NCI-H1417 treated with DMSO at 0.1 percent for 48 hours (cell line): ENCODE measurements at places on chromosomes 7 and 10.

DNA sequence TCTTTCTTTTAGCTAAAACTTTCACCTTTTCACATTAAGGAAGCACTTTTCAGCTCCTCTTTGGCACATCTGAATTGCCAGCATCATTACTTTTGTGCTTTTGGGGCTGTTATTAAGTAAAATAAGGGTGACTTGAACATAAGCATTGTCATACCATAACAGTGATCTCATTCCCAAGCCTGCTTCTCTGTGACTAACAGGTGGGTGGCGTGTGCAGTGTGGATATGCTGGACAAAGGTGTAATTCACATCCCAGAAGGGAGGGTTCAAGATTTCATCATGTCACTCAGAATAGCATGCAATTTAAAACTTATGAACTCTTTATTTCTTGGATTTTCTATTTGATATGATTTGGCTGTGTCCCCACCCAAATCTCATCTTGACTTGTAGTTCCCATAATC is 517.4 kb upstream of the MKI67 start:
- DNase-seq: no peak

DNA sequence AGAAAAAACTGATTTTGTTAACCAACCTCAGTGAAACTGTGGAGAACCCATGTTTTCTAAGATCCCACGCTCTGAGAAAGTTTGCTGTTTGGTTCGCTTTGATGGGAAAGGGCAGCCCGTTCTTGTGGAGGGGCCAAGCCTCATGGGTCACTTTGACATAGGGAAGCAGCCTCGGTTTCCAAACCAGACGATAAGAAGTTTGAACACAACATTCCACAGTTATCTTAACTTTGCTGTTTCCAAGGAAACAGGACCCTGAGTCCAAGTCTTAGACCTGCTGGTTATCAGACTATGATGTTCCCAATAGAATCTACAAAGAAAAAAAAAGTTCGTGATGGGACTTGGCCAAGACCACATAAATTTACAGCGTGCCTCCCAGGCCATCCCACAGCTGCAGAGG is 182.3 kb downstream of the NRP1 start:
- no peak for DNase-seq

DNA sequence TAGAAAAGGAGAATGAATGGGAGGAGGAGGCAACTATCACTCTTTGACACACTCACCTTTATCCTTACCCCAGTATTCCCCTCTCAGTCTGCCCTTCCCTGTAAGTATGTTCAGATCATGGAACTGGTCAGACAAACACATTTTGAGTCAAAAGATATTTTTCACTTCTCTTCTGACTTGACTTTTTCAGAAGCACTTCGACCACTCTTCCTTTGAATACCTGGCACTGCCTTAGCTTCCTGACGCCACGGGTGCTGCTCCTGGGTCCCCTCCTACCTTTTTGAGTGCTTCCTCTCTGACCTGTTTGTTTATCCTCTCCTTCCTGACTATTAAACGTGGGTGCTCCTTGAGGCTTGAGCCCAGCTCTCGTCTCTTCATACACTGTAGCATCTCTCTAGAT is 19.8 kb upstream of the C10orf67 start:
- DNase-seq: no peak

- DNase-seq: no peak
Observed at GRCh38 chr10:35056686-35057085, 33.5 kb downstream of the CUL2 start.

- DNase-seq: no peak
Observed at GRCh38 chr10:88081457-88082054, 218.1 kb downstream of the PTEN start.

- no peak for DNase-seq
Observed at GRCh38 chr10:2334575-2334974, 597.2 kb upstream of the ADARB2 start.

DNA sequence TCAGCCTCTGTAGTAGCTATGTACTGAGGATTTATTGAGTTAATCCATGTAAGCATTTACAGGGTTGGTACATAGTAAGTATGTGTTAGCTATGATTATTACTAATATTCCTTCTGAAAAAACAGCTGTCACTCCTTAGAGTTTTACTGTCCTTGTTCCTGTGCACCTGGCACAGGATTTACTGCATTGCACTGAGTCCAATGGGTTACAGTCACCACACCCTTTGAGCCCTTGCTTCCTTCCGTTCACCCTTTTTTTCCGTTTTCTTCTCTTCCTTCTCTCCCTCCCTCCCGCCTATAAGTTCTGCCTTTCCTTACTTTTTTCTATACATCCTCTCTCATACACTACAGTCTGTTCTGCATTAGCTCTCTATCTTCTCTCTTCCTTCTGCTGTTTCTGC is 12.5 kb upstream of the CDK6 start:
- DNase-seq: no peak

- DNase-seq: no peak
Observed at GRCh38 chr10:69295027-69295636, 16.8 kb downstream of the HK1 start.

- no peak for DNase-seq
Observed at GRCh38 chr10:121500701-121501332, 97.4 kb downstream of the FGFR2 start.

- no peak for DNase-seq
Observed at GRCh38 chr7:102273749-102274712, 12.6 kb upstream of the SH2B2 start.

GRCh38 chr10:121252756-121253155 is 345.5 kb downstream of the FGFR2 start:
- no peak for DNase-seq

DNA sequence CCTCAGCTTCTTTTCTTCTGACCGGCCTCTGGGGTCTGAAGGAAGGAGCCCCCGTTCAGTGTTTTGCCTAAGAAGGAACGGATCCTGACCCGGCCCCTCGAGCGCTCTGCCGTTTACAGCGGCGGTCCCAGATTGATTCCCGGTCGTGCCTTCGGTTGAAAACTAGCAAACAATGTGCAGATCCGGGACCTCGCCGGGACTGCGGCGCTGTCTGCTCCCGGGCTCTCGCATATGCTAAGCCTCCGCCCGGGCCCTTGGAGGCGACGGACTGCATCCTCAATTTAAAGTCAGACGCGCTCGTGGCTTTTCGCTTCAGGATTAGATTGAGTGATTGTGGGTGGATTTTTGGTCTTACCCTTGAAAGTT is 559 bp downstream of the DBF4 start:
- DNase-seq: no peak

GRCh38 chr10:47408606-47409005 is 24.5 kb upstream of the ZNF488 start:
- DNase-seq: no peak

GRCh38 chr10:47261556-47261955 is 38.4 kb upstream of the GDF10 start:
- no peak for DNase-seq

DNA sequence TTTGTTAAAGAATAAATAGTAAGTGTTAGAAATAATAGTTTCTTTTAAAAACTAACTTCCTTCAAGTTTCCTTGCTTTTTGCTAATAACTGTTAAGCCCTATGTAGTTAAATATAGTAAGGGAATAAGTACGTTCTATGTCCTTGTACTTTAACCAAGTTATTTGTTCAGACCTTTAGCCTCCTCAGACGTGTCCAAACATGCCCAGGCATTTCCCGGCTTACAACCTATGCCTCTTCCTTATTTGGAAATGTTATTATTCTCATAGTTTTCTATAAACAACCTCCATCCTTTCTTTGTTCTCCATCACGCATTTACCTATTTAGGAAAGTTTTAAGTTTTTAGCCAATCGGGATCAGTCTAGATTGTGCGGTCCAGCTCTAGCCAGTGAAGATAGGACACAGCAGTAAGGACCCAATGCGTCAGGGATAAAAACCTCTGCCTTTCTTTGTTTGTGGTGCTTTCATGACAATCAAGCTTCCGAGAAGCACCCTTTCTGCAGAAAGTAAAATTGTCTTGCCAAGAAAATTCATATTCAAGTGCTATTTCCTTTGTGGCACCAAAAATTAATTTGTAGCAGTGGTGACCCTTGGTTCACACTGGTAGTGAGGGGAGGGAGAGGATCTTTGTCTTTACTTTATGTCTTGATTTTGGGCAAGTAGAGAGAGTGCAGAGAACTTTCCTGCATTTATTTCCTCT is 851.3 kb upstream of the POM121L12 start:
- DNase-seq: no peak

DNA sequence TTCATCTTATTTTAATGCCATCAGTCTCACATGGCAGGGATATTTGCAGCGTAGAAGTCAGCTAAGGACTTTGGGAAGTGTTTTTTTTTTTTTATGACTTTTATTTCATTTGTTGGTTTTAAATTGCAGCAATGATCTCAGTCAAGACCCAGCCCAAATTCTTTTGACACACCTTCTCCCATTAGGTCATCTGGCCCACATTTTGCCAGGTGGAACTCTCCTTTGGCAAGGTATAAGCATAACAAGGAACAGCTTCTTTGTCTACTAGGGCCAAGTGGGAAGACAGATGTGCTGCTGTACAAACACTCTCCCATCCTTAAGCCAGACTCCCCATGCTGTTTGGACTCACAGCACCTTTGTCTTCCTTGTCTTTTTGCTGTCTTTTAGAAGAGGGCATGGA is 41.8 kb downstream of the PLEKHA8 start:
- DNase-seq: no peak

GRCh38 chr10:34116681-34117271 is 698.3 kb downstream of the PARD3 start:
- DNase-seq: no peak

DNA sequence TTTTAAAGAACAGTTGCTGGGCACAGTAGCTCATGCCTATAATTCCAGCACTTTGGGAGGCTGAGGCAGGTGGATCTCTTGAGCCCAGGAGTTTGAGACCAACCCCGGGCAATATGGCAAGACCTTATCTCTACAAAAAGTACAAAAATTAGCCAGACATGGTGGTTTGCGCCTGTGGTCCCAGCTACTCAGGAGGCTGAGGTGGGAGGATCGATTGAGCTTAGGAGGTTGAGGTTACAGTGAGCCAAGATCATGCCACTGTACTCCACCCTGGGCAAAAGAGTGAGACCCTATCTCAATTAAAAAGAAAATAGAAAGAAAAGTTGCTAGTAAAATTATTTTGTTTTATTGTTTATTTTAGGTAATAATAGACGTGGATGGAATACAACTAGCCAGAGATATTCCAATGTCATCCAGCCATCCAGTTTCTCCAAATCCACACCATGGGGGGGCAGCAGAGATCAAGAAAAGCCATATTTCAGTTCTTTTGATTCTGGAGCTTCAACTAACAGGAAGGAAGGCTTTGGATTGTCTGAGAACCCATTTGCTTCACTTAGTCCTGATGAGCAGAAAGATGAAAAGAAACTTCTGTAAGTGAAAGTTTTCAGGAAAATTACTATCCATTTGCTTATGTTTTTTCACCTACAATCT is 3.0 kb downstream of the NUP42 start:
- DNase-seq: no peak
